Activated CD4-positive, alpha-beta T cell treated with anti-CD3 and anti-CD28 coated beads, Interleukin-2, amount 50 U/mL, for 16 hours (primary cell): ENCODE measurements at places on chromosomes 1 and 21.
A peak's percentile ranks its signal among the peaks of the same experiment; 100 is the strongest.

- no peak for DNase-seq
Measured at GRCh38 chr21:33763582-33763899, 121.2 kb downstream of the ITSN1 start.

GRCh38 chr21:45603481-45603880 lies 40.0 kb upstream of the PCBP3 start:
- no peak for DNase-seq

DNA sequence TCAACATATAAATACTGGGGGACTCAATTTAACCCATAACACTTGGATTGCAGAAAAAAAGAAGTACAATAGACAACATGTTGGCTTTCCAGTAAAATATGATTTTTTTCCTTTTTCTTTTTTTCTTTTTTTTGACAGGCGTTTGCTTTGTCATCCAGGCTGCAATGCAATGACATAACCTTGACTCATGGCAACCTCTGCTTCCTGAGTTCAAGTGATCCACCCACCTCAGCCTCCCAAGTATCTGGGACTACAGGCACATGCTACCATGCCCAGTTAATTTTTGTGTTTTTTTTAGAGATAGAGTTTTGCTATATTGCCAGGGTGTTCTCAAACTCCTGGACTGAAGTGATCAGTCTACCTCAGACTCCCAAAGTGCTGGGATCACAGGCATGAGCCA lies 1512.0 kb upstream of the PRMT6 start:
- DNase-seq = no peak

DNA sequence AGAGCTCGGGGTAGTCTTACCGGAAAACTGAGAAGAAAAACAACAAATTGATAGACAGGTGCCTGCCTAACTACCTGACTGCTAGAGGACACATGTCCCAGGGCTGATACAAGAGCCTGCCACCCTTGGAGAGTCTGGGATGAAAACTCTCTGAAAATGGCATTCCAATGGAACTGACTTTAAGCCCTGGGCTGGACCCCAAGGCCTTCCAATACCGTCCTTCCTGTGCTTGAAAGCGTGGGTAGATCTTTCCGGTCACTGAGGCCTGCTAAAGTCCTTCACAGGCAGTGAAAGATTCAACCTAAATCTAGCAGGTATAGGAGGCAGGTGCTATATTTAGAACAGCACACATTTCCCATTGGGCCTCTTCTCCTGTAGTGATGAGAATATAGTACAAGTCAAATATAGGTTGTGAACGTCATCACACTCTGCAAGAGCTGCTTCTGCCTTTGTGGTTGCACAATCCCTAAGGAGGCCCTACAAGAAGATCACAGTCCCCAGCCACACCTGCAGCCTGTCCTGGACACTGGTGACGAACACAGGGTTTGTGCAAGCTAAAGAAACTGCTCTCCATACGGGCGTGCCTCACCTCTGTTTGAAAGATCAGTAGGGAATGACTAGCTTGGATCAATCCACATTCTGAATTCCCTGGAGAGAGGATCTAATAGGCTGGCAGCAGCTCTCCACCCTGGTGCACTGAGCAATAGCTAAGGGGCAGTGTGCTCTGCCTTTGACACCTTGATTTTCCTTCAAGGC lies 876 bp upstream of the CHML start:
- DNase-seq = no peak

GRCh38 chr21:46151261-46151988 lies 4.0 kb downstream of the FTCD start:
- no peak for DNase-seq

- DNase-seq = no peak
Measured at GRCh38 chr21:41016472-41016871, 151.5 kb upstream of the BACE2 start.

- no peak for DNase-seq
Measured at GRCh38 chr1:55255901-55256300, 40.7 kb upstream of the USP24 start.

DNA sequence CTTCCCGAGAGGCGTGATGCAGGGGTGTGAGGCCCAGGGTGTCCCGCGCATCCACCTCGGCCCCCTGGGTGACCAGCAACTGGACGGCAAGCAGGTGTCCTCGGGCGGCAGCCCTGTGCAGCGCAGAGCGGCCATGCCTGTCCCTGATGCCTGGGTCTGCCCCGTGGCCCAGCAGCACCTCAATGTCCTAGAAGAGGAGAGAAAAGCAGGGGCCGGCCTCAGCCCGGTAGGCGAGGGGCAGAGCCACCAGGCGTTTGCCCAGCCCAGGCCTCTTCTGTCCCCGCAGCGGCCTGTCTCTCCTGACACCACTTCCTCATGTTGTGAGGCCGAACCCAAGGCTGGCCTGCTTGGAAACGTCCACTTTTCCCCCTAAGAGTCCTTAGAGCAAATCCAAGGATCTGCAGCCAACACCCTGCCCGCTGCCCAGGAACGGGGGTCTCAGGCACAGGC lies 1.7 kb downstream of the ANKRD65 start:
- DNase-seq = no peak

DNA sequence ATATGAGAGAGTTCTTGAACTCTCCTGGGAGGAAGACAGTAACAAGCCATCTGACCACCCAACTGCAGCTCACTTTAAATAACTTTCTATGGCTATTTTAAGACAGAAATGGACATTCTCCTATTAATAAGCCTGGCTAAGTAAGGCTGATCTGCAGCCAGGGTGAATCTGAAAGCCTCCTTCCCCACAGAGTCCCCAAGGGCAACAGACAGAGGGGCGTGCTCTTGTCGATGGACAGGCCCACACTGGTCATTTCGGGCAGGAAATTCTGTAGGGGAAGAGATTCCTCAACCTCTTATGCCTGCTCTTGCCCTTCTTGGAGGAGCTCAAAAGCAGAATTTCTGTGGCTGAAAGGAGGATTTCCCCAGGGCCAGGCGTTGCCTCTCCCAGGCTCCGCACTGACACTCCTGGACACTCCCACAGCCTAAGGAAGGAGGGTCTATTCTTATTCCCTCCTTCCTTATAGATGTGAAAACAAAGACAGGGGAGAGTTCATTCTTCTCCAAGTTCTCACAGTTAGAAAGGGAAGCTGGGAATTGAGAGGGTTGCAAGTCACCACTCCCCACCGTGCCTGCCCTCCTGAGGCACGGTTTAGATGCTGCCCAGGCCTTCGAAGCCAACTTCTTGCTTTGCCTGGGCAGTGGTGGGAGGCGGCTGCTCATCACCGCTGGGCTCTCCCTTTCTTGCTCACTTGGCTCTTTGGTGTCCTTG lies 17.9 kb upstream of the KANK4 start:
- no peak for DNase-seq

- DNase-seq = no peak
Measured at GRCh38 chr1:77016386-77016985, 149.2 kb downstream of the ST6GALNAC5 start.

DNA sequence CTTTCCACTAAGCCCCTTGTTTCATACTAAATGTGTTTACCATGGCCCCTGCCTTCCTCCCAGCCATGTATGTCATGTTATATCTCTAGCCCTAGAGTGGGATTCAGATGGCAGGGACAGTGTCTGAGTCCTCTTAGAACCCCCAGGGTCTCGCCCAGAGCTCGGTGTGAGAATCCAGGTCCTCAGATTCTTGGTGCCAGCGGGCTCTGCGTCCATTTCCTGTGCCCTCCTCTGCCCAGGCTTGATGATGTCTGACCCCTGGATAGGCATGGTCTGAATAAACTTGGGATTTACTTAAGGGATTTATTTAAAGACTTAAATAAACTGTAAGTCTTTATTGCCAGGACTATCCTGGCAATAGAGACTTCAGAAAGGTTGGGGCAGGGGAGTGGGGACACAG lies 6.2 kb upstream of the KISS1 start:
- no peak for DNase-seq

- DNase-seq = peak; percentile 69
Measured at GRCh38 chr21:31180256-31181081, 142.2 kb upstream of the KRTAP19-8 start.

GRCh38 chr21:43893536-43894205 lies 28.6 kb downstream of the AGPAT3 start:
- peak; percentile 88 for DNase-seq

GRCh38 chr21:35349376-35350080 lies 300.4 kb upstream of the RUNX1 start:
- no peak for DNase-seq

DNA sequence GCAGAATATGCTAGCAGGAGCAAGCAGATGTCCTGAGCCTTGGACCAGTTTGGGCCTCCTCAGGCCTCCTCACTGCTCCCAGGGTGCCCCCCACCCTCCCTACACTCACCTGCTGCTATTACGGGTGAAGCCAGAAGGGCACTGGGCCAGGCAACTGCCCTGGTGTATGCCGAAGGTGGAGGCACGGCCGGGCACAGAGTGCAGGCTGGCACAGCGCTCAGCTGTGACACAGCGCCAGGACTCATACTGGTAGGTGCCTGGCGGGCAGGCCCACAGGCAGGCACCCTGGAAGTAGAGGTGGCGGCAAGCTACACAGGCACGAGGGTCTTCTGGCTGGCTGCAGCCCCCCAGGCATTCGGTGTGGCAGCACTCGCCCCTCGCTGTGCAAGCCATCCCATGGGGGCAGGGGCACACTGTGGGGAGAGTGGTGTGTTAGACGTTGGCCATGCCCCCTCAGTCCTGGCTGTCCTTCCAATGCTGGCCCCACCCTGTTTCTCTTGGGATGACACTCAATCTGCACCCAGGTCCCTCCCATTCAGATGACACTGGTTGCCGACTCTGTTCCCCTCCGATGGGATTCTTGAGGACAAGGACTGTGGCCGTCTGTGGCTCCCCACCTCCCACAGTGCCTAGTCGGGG lies 7.0 kb downstream of the INSRR start:
- DNase-seq = no peak

GRCh38 chr1:245052258-245052657 lies 102.5 kb upstream of the KIF26B start:
- no peak for DNase-seq

GRCh38 chr1:17188889-17189631 lies 15.9 kb upstream of the PADI1 start:
- DNase-seq = no peak

DNA sequence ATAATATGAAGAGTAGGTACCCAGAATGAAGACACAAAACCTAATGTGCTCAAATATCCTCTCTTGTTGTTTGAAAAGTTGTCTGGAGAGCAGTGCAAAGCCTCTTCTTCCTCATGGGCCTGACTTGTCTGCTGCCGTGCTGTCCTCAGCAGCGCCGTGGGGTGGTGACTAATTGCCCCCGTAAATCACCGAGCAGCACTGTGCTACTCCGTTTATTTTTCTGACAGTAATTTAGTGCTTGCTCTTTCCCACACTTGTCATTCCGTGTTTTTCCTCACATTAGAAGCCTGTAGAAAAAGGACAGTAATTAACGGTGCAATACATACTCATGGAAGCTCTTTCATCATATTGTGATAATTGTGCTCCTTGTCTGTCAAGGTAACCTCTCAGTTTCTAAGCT lies 114.8 kb upstream of the BARHL2 start:
- no peak for DNase-seq

GRCh38 chr1:24764848-24765247 lies 19.6 kb downstream of the CLIC4 start:
- no peak for DNase-seq

GRCh38 chr1:222064388-222065211 lies 322.7 kb upstream of the DUSP10 start:
- no peak for DNase-seq
